ENCODE measurements at places on chromosomes 1 and 21. TPM values are rescaled to one million over a fixed set of nuclear protein-coding genes. Genes with fewer than 3 reads are reported as not detected.

- H3K27ac ChIP-seq: no peak overlapping the region
- no peaks in the 10 kb centered on the region for H3K36me3 ChIP-seq
- no peak for DNase-seq
These were observed 3.3 kb upstream of the FMO4 start for GRCh38 chr1:171310661-171311087.

DNA sequence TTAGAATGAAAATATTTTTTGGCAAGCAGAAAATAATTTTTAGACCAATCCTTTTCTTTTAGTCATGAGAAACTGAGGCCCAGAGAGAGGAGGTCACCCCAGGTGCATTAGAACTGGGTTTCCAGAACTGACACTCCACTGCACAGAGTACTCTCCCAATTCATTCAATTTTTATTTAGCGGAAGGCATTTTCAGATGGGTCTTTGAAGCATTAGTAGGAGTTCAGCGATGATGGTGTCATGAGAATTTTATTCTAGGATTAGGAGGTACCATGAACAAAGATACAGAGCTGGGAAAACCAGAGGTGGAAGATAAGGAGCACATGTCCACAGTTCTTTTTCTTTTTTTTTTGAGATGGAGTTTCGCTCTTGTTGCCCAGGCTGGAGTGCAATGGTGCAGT lies 2.3 kb downstream of the PCSK9 start:
- peaks cover 52% of the 10 kb centered on the region for H3K27me3 ChIP-seq
- no peak overlapping the region for H3K4me3 ChIP-seq
- no peaks in the 10 kb centered on the region for H3K4me1 ChIP-seq
- no peak overlapping the region for H3K27ac ChIP-seq
- no peak for DNase-seq

GRCh38 chr21:36762642-36763041 lies 63.7 kb downstream of the SIM2 start:
- H3K4me1 ChIP-seq: no peaks in the 10 kb centered on the region
- H3K36me3 ChIP-seq: no peaks in the 10 kb centered on the region
- no peaks in the 10 kb centered on the region for H3K27me3 ChIP-seq
- no peak for DNase-seq
- no peak overlapping the region for H3K4me3 ChIP-seq
- no peak overlapping the region for H3K27ac ChIP-seq

- no peak for DNase-seq
- H3K27me3 ChIP-seq: no peaks in the 10 kb centered on the region
- H3K27ac ChIP-seq: no peak overlapping the region
- no peak overlapping the region for H3K4me3 ChIP-seq
- H3K36me3 ChIP-seq: no peaks in the 10 kb centered on the region
- H3K4me1 ChIP-seq: no peaks in the 10 kb centered on the region
These were observed 35.2 kb upstream of the EDN2 start for GRCh38 chr1:41519667-41520066.

- H3K36me3 ChIP-seq: no peaks in the 10 kb centered on the region
- H3K27ac ChIP-seq: no peak overlapping the region
- peaks cover 2% of the 10 kb centered on the region for H3K4me1 ChIP-seq
- H3K27me3 ChIP-seq: no peaks in the 10 kb centered on the region
- no peak for DNase-seq
These were observed 93.1 kb downstream of the EPS15 start for GRCh38 chr1:51425955-51426354.

GRCh38 chr1:72241397-72241796 lies 40.9 kb downstream of the NEGR1 start:
- H3K27me3 ChIP-seq: no peaks in the 10 kb centered on the region
- no peak for DNase-seq
- no peak overlapping the region for H3K27ac ChIP-seq
- no peaks in the 10 kb centered on the region for H3K4me1 ChIP-seq
- H3K4me3 ChIP-seq: no peak overlapping the region

- peak; percentile 86 for DNase-seq
- no peak overlapping the region for H3K4me3 ChIP-seq
- peaks cover 2% of the 10 kb centered on the region for H3K36me3 ChIP-seq
- no peaks in the 10 kb centered on the region for H3K27me3 ChIP-seq
- H3K27ac ChIP-seq: peak overlapping the region; percentile 26
These were observed 37.4 kb downstream of the TRIT1 start for GRCh38 chr1:39845569-39846566.

- no peak for DNase-seq
- no peaks in the 10 kb centered on the region for H3K36me3 ChIP-seq
- H3K4me3 ChIP-seq: no peak overlapping the region
- peak overlapping the region; percentile 25 for H3K27ac ChIP-seq
- peaks cover 25% of the 10 kb centered on the region for H3K4me1 ChIP-seq
These were observed 64.8 kb downstream of the NAV1 start for GRCh38 chr1:201603613-201604232.

GRCh38 chr1:34155860-34156259 lies 9.2 kb downstream of the CSMD2 start:
- H3K36me3 ChIP-seq: no peaks in the 10 kb centered on the region
- H3K27ac ChIP-seq: no peak overlapping the region
- H3K4me3 ChIP-seq: no peak overlapping the region
- H3K4me1 ChIP-seq: no peaks in the 10 kb centered on the region
- DNase-seq: no peak
- no peaks in the 10 kb centered on the region for H3K27me3 ChIP-seq

GRCh38 chr1:109181807-109182163 lies 31.9 kb upstream of the SARS1 start:
- DNase-seq: no peak
- peaks cover 2% of the 10 kb centered on the region for H3K4me1 ChIP-seq
- no peak overlapping the region for H3K27ac ChIP-seq
- H3K4me3 ChIP-seq: no peak overlapping the region

Gene TAS1R1
- under 0.01 TPM for total RNA-seq

Gene LY9
- not detected for total RNA-seq

Gene CELA3A
- total RNA-seq: not detected

Gene ADAMTSL4
- 13.0 TPM for total RNA-seq

Measured in fibroblast of lung (primary cell).